ENCODE measurements at places on chromosomes 12 and 14.

DNA sequence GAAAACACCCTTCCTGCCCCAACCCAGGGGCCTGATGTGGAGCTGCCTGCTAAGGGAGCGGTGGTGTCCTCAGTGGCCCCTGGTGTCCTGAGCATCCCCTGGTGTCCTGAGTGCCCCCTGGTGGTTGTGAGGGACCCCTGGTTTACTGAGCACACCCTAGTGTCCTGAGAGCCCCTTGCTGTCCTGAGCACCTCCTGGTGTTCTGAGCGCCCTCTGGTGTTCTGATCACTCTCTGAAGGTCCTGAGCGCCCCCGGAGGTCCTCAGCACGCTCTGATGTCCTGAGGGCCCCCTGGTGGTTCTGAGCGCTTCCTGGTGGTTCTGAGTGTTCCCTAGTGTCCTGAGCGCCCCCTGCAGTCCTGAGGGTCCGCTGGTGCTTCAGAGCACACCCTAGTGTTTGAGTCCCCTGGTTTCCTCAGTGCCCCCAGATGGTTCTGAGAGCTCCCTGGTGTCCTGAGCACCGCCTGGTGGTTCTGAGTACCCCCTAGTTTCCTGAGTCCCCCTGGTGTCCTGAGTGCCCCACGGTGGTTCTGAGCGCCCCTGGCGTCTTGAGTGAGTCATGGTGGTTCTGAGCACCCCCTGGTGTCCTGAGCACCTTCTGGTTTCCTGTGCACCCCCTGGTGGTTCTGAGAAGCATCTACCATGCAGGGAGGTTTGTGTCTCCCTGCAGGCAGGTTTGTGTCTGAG lies 1004.2 kb downstream of the TMEM121 start:
- DNase-seq: no peak

- no peak for DNase-seq
Observed at GRCh38 chr14:55574988-55575387, 5.0 kb upstream of the KTN1 start.

GRCh38 chr12:132437252-132437932 lies 52.6 kb upstream of the FBRSL1 start:
- no peak for DNase-seq

DNA sequence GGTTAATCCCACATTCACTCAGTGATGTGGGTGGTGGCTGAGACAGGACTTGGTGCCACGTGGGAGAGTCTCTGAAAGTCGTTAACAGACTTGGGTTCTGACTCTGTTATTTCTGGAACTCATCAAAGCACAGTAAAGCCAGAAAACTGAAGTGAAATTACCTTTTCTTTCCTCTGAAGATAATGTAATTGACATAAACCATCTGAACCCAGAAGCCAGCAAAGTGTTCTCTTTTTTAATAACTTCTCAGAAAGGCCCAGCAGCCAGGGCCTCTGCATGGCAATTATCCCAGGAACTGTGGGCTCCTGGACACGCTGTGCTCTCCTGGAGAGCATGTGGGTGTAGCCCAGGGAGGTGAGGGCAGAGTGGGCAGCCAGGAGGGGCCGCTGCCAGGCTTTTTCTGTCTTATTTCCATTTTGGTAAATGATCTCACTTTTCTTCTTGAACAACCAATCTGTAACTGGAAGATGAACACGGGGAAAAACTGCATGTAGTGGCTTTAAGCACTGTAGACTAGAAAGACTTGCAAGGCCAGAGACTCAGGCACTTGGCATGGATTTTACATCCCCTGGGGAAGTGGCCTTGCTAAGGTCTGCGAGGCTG lies 444.1 kb upstream of the TMEM132C start:
- DNase-seq: no peak

DNA sequence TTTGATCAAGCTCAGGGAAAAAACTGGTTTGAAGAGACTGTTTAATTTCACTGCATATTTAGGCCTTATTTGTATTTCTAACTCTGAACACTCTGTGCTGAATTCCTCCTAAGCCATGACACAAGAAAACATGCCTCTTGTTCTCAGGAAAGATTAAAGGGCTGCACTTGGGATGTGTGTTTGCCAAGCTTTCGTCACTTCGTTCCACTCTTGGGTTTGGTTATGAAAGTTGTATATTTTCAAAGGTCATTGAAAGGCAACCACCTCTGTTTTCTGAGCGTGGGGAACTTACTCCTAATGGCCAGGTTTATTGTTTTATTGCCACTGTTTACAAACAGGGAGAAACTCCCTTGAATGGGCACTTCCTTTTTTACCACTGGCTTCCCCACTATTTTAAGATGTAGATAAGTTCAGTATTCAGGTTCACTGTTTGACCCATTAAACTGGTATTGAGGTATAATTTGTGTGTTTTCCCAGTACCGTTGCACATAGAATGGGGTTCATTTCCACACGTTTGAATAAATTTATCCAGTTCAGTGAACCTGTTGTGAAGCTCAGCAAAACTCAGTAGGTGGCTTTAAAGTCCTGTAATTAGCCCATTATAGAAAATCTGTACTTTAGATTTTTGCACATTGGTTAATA lies 65.3 kb downstream of the NKX2-1 start:
- DNase-seq: no peak

GRCh38 chr12:26694402-26694801 lies 138.6 kb downstream of the ITPR2 start:
- DNase-seq: no peak

GRCh38 chr12:123433615-123434014 lies 2.9 kb downstream of the RILPL2 start:
- no peak for DNase-seq

DNA sequence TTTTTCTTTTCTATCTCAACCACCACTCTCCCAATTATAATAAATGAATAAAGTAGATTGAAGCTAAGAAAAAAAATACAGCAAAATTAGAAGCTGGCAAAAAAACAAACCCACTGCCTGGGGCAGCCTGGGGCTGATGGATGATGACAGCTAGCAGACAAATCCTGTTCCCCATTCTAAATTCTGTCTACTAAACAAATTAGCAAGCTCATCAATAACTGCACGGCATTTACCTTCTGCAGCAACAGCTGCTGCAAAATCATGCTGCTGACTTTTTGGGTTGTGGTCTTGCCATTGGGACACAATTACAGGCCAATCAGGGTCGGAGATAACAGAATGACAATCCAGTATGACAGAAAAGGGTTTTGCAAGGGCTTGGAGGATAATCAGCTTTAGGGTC lies 443.6 kb upstream of the SOX5 start:
- DNase-seq: no peak

GRCh38 chr14:69088586-69088985 lies 64.3 kb downstream of the DCAF5 start:
- no peak for DNase-seq

- no peak for DNase-seq
Observed at GRCh38 chr12:6828781-6829535, 751 bp downstream of the P3H3 start.

GRCh38 chr12:66137937-66138336 lies 7.4 kb upstream of the LLPH start:
- DNase-seq: no peak

DNA sequence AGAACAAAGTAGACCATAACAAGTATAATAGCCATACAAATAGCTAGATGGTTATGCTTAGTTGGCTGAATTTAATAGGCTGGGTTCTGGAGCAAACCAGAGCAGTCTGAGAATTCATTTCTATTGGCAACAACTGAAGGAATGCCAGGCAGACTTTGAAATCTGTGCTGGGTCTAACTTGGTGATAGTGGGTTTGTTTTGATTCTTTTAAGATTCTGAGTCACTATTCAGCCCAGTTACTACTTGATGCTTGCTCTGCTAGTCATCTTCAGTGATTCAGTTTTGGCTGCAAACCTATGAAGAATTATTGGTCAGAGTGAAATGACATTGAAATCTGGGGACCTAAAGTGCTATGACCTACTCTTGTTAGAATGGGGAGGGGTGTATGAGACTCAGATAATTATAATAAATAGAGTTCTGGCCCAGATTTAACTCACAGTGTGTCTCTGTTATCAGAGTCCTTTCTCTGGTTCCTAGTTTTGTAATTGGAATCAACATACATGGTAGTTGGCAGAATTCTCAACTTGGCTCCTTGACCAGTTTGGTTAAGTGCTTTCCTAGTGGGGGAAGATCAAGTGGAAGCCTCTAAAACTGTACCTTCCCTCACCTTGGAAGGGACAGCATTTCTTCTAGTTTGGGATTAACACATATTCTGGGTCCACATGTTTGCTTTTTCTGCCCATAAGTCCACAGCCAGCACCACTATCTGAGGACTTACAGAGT lies 43.5 kb downstream of the MNAT1 start:
- no peak for DNase-seq

DNA sequence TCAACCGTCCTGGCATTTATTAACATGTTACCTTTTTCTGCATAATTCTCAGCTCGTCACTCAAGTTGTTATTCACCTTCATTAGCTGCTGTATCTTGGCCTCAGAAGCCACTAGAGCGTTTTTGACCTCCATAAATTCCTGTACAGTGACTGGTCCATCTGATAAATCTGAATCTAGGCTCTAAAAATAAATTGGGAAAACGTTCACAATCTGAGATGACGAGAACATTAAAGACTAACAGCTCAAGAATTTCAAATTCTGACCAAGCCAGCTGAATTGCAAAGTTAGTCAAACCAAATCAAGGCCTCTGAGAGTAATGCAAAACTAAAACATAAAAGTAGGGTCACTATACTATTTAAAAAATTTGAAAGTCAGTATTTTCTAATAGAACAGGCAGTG lies 45.0 kb downstream of the GIT2 start:
- no peak for DNase-seq

DNA sequence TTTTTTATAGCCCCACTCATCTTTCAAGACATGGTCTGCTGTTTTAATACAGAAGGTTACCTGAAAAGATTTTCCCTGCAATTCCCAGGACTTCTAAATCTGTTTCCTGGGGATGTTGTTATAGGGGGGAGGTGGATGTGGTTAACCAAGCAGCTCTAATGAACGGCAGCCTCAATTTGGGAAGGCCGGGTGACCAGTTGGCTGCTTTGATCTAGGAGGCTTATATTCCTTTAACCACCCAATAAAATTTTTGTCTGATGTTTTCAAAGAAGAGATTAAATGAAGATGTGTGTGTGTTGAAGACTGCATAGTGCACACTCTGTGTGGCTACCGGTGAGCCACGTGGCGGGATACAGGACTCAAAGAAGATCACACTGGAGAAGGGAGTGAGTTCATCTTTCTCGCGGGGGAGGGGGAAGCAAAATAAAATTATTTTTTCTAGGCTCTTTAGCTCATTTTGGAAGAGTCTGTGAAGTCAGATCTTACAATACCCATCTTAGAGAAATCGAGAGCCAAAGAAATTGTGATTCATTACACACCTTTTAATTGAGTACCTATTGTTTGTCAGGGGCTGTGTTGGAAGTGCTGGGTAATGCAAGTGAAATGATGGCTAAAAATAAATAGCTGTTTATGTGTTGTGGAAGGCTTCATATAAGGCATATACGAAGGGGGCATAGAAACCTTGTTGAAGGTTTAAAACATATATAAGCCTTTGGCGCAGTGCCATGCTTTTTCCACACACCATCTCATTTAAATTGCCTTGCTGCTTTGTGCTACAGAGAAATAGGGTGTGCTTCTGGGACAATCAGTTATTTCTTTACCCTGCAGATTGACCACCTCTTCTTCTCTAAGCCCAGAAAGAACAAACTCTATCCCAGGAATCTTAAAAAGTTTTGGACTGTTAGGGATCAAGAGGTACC lies 18.5 kb downstream of the ELK3 start:
- no peak for DNase-seq

GRCh38 chr12:22282283-22282682 lies 52.2 kb downstream of the ST8SIA1 start:
- DNase-seq: no peak

DNA sequence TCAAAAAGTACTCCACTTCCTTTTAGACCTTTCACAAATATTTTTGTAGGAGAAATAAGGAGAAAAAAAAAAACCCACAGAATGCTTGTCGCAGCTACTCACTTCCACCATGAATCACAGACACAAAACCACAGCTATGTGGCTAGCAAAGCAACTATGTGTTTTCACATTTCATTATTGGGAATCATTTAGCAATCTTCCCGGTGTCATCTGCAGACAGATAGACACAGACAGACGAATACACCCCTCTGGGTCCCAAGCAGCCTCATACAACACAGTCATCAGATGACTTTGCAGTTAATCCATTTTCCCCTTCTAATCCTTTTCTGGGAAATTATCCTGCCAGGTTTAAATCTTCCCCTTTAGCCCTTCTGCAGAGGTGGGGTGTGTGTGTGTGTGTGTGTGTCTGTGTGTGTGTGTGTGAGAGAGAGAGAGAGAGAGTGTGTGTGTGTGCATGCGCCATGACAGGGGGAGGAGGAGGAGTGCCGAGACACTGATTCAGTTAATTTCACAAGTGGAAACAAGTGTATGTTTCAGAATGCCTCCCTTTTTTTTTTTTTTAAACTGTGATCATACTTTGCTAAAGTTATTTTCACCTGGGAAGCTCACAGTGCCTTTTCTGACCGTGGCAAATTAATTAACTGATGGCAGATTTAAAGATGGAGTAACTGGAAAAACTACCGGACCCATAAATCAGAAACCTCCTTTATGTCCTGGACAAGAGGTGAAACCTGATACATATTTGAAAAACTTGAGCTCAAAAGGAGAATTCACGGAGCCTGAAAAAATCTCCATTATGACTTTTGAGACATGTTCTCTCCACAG lies 39.9 kb downstream of the LTBP2 start:
- no peak for DNase-seq

- DNase-seq: no peak
Observed at GRCh38 chr14:68585690-68586089, 207.2 kb downstream of the ZFP36L1 start.

- no peak for DNase-seq
Observed at GRCh38 chr12:81957631-81958030, 198.5 kb upstream of the PPFIA2 start.

DNA sequence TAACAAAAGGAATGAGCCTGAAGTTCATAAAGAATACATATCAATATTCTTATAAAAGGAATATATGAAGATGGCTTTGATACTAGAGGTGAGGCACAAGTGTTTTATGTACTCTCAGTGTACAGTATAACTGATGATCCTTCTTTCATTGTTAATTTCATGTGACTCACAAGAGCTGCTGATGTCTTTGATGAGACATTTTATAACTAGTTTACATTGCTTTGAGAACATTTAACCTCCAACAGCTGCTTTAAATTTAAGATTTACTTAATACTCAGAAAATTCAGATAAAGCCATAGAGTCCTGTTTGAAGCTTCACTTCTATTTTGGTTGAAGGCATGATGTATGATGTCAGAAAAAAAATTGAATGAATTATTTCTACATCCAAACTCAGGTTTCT lies 59.8 kb downstream of the WASHC4 start:
- no peak for DNase-seq

GRCh38 chr12:108131657-108132126 lies 2.6 kb downstream of the WSCD2 start:
- no peak for DNase-seq

DNA sequence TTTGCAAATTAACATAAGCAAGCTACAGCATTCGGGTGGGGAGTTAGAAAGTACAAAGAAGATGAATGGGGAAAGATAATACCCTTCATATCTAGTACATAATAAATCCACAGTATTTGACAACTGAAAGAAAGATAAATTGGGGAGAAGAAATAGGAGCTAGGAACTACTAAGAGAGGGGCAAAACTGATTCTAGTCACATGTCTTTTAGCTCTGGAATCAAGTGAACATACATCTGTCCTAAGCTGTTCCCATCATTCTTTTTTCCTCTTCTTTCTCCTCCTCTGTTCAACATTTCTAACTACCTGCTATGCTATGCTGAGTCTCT lies 15.3 kb upstream of the APOF start:
- DNase-seq: no peak

All from NCI-H1092 (cell line).